ENCODE measurements at places on chromosomes 7 and 10.

DNA sequence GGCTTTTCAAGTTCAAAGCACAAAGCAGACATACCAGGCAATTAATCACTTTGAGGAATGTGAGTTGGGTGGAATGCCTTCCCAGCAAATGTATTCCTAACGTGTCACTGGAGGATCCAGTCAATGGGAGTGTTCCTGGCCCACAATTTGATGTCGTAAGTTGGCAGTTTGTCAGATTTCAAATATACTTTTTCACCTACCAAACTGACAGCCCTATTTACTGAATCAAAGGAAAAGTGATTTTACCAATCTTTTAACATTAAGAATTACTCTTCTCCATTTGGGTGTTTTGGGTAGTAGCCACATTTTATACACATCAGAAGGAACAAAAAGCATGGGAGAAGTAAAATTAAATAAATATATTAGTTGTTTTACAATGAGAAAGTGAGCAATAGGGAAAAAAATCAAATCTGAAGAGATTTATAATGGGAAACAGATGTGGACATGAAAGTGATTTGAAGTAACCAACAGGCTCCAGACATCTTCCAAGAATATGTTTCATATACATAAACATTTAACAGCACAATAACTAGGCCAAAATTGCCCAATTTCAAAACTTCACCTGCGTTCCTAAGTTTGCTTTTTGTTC, 222.9 kb downstream of the MTERF1 start:
- peak; percentile 99 for DNase-seq

GRCh38 chr7:155593461-155594162, 47.3 kb upstream of the CNPY1 start:
- no peak for DNase-seq

- no peak for DNase-seq
Measured at GRCh38 chr7:37825038-37825437, 23.4 kb upstream of the NME8 start.

- no peak for DNase-seq
Measured at GRCh38 chr7:29864656-29865055, 58.3 kb downstream of the WIPF3 start.

GRCh38 chr10:22427101-22427500, 81.8 kb downstream of the SPAG6 start:
- DNase-seq = peak; percentile 62

- peak; percentile 72 for DNase-seq
Measured at GRCh38 chr10:12348870-12349628, at the start of gene CAMK1D. Gene CAMK1D (plus strand): TSS chr10:12349547.

DNA sequence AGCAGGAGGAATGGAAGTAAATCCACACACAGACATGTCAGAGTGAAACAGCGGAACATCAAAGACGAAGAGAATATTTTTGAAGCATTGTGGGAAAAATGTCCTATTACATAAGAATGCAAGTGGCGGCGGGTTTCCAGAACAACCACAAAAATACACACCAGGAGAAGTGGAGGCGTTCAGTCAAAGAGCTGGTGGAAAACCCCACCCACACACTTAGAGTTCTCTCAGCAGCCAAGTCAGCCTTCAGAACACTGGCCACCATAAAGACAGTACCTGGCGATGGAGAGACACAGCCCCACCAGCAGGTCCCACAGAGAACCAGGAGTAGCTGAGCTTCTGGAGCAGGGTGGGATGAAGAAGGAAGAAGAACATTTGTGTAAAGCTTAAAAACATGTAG, 23.7 kb downstream of the NKX6-2 start:
- DNase-seq = no peak

DNA sequence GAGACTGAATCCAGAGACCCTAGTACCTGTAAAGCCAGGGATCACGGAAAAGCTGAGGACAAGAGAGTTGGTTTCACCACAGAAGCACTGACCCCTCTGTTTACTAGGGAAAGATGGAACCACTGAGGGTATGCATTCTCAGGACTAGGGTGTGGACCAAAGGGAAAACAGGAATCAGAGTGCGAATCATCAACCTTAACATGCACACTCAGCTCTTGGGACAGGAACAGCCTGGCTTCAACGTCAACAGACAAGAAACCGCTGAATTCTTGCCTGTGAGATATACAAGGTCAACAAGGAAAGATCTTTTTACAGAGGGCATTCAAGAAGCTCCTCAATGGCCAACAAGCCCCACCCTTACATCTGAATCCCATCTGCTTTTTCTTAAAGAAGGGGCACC, 14.9 kb downstream of the TNRC18 start:
- peak; percentile 52 for DNase-seq

GRCh38 chr7:33887266-33887975, 17.9 kb upstream of the BMPER start:
- DNase-seq = no peak

GRCh38 chr10:110967009-110967630, 47.7 kb downstream of the SHOC2 start:
- DNase-seq = no peak

DNA sequence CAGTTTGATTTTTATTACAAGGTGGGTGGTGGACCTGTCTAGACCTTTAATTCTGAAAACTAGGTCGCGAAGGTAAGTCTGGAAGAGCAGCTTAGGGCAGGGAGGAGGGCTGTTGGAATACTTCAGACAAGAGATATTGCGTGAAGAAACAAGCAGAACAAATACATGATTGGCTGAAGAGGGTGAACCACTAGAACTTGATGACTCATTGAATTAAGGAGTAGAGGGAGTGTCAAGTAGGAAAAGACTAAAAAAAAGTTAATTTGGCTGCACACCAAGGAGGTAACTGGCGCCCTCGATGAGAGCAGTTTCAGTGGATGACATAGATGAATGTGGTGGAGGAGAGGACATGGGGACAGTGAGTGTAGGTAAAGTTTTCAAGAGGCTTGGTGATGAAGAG, 41.3 kb downstream of the WNT2 start:
- DNase-seq = no peak

DNA sequence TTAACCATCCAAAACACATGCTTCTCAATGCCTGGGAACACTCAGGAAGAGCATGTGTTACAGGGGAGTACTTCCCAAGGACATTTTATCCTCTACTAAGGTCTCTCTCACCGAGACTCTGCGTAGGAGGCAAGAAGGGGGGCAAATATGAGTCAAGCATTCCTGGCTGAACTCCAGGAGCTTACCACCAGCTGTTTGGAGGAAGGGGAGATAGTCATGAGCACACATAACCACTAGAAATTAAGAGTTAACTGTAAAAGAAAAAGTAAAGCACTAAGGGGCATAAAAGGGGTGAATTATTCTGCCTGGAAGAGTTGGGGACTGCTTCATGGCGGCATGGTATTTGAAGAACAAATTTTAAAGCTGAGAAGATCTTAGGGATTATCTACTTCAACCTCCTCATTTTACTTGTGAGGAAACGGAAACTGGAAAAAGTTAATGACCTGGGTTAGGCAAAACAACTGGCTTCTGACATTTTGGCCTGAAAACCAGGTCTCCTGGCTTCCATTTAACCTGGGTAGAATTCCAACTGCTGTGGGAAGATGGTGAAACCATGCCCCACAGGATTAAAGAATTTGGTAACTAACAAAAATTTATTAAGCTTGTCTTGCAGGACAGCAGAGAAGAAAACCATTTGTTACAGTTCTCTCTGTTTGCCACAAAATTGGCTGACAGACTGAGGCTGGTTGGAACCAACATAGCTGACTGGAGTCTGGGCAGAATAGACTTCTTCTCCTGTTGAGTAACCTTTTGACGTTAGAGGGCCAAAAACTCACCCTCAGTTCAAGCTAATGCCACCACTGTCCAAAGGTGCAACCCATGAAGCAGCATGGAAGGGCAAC, 85.5 kb downstream of the SLC25A13 start:
- DNase-seq = peak; percentile 90

DNA sequence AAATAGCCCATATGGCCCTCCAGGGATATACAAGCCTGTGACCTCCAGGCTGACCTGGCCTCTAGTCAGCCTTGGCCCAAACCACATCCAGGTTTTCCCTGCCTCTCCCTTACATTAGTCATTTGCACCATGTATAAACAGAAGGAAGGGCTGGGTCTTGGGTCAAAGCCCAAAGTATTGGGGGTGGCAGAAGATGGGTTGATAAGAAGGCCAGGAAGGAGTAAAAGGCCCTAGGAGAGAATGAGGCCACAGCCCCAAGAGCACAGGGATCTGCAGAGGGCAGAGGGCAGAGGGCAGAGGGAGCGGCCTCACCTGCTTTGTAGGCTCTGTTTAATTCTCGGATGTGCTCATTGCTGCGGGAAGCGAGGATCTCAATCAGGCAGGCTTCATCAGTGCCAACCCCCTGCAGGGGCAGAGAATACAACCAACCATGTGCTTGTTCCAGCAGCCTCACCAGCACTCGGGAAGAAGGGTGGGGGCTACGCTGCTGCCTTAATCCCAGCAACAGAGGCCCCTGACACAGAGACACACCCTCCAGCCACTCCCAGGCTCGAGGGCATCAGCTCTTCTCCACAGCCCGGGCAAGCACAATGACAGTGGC, 31.3 kb downstream of the PLAC9 start:
- DNase-seq = peak; percentile 31

- no peak for DNase-seq
Measured at GRCh38 chr7:528451-528850, 8.8 kb upstream of the PDGFA start.

- no peak for DNase-seq
Measured at GRCh38 chr7:83452256-83452655, 196.7 kb downstream of the SEMA3E start.

GRCh38 chr7:83786858-83787257, 137.9 kb upstream of the SEMA3E start:
- DNase-seq = no peak

DNA sequence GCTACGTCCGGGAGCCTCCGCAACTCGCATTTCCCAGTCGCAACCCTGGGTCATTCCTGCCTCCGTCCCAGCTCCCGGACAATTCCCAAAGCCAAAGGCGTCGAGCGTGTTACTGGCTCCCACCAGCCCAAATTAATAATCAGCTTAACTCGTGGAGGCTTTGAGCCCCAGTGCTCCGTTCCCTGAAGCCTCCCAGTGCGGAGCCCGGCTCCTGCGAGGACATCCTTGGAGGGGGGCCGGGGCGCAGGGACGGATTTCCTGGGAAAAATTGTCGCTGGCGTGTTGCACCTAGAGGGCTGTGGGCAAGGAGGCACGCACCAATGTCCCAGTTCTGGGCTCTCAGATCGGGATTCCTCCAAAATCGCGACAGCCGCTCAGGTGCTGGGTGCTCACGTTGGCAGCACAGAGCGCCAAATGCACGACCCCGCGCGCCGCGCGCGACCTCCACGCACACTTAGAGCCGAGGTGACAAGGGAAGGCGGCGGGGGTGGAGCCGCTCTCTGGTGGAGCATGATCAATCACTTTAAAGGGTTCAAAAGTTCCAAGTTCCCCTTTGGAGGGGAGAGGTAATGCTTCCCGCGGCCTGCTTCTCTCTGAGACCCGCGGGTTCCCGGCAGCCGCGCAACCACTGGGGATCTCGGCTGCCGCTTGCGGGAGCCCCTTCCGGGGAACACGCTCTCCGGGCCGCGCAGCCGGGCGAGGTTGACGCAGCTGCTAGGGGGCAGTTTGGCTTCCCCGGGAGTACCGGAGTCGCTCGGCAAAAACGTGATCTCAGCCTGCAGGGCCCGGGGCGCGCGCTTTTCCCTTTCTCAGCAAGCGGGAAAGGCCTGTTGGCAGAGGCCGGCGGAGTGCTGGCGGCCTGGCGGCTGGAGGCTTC, 25.5 kb downstream of the SKIDA1 start:
- no peak for DNase-seq

DNA sequence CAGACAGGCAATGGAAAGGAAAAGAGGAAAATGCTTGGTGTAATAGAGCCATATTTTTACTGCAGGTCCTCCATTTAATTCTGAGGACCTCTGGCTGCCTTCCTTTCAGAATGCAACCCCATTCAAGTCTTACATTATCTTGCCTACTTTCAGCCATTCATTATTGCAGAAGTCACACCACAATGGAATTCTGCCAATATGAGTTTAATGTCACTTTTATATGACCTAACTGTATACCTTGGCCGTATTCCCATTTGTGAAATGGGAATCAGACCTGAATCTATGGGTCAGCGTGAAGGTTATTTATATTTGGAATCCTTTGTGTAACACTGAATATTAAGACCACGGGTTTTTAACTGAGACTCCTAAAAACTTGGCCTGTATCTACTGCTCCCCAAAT, 241.7 kb upstream of the AOAH start:
- no peak for DNase-seq

- DNase-seq = no peak
Measured at GRCh38 chr7:1140476-1141104, 19.4 kb downstream of the ZFAND2A start.

- no peak for DNase-seq
Measured at GRCh38 chr7:152553671-152554317, 118.0 kb upstream of the KMT2C start.

DNA sequence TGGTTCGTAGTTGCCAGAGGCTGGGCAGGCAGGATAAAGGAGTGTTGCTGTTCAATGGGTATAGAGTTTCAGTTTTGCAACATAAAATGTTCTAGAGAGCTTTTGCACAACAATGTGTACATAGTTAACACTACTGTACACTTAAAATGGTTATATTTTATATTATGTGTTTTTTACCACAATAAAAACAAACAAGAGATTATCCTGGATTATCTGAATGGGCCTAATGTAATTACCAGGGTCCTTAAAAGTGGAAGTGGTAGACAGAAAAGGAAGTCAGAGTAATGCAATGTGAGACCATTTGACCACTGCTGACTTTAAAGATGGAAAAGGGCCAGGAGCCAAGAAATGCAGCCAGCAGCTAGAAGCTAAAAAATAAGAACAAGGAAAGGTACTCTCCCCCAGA, 159.7 kb downstream of the SGMS1 start:
- no peak for DNase-seq
